ENCODE measurements at places on chromosomes 6 and 20. TPM values are rescaled to one million over a fixed set of nuclear protein-coding genes. Genes with fewer than 3 reads are reported as not detected.

The TBXT gene
- not detected for total RNA-seq

The LHFPL5 gene
- total RNA-seq = not detected

The FNDC1 gene
- total RNA-seq = 0.49 TPM

The DLK2 gene
- 3.9 TPM for total RNA-seq

- DNase-seq = no peak
Measured at GRCh38 chr6:101401792-101402621, 8.5 kb downstream of the GRIK2 start.

DNA sequence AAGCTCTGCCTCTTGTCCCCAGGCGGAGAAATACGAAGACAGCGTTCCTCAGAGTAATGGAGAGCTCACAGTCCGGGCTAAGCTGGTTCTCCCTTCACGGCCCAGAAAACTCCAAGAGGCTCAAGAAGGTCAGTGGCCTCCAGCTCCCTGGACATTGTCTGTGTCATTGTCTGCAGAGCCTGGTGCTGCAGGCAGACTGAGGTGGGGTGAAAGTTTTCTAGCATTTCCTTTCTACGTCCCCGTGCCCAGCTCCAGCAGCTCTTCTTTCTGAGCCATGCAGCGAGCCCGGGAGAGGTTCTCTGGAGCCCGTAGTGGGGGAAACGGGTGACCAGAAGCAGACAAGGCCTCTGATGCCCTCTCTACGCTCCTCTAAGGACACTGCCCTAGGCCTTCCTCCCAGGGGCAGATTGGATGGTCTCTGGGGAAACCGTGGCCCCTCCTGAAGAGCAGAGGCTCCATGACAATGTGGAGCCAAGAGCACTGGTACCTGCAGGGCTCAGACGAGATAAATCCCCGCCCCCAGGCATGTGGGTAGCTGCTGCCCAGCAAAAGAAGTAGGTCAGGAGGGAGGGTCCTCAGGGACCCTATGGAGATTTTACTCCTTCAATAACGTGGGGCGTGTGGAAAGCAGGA lies 58.4 kb downstream of the EZR start:
- DNase-seq = no peak

DNA sequence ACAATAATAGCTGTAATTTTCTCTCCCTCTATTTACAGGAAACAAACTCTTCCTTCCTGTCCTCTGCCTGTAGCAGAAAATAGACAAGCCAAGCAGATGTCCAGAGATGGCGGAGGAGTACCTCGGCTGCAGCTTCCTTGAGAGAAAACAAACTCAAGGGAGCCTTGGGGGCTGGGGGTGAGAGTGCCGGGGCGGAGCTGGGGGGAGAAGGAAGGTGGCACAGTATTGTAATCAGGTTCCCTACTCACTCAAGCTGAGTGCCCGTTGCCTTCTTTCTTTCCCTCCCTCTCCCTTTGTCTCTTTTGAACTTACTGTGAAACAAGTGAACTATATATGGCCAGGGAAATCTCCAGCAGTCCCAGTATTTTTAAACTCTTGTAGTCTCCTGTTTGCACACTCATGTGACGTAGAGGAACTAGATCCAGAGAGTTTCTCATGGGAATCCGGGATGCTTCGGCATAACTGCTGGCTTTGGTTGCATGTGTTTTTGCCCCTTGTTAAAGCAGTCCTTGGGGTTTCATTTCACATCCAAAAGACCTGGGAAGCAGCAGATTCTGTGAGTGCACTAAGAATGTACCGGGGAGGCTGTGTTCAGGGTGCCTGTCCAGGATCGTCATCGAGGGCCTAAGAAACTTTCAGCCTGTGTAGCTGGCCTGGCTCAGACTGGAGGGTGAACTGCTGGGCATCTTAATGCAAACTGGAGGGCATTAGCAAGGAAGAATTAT lies 44.6 kb upstream of the HDDC2 start:
- DNase-seq = no peak

All from vagina (tissue), 2 donors.